ENCODE measurements at places on chromosomes 7 and 10. TPM values are rescaled to one million over a fixed set of nuclear protein-coding genes. Genes with fewer than 3 reads are reported as not detected.
A peak's percentile ranks its signal among the peaks of the same experiment; 100 is the strongest.

DNA sequence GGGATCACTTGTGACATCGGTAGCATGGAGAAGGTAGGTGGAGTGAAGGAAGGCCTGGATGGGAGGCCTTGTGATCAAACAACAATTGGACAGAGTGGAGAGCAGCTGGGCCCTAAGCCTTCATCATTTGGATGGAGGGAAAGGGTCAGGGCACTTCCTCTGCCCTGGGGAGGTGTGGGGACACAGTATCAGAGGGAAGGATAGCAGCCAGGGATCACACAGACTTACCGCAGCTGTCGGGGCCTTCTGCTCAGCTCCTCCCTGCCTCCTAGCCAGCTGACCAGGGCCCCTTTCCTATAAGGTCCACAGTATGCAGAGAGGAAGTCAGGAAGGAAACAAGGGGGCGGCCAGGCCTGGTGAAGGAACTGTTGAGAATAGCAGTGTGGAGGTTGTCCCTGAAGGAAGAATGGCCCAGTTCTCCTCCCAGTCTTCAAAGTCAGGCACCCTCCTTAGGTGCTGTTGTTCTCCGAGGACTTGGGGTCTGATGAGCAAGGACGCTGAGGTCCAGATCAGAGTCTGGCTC lies 62.1 kb downstream of the ABCC2 start:
- no peak for DNase-seq

- peak; percentile 79 for DNase-seq
Observed at GRCh38 chr10:3820255-3820654, 35.2 kb upstream of the KLF6 start.

DNA sequence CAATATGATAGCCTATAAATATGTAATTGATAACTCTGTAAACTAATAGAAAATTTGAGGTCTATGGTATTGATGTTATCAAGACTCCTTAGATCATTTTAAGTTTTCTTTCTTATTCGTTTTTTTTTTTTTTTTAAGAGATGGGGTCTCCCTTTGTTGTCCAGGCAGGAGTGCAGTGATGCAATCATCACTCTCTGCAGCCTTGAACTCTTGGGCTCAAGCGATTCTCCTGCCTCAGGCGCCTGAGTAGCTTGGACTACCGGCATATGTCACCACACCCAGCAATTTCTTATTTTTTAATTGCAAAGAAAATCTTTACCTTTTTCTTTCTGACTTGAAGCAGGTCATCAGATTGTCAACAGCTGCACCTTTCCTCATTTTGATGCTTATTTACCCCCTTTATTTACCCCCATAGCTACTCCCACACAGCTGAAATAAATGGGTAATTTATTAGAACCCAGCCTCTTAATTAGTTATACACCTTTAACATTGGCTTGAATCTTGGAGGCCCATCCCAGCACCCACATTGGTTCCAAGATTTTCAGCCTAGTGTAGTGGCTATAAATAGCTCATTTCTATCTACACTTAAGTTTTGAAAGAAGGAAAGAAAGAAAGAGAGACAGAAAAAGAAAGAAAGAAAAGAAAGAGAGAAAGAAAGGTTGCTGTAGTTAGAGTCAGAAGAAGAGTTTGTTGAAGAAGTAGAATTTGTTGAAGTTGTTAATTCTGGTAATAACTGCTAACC lies 38.3 kb downstream of the ARL4A start:
- no peak for DNase-seq

- DNase-seq, result no peak
Observed at GRCh38 chr10:31215052-31215451, 104.0 kb upstream of the ZEB1 start.

The PRF1 gene
- not detected for total RNA-seq

The HACD1 gene
- total RNA-seq, result 22.1 TPM

- peak; percentile 64 for DNase-seq
Observed at GRCh38 chr7:130986261-130986690, 252.3 kb upstream of the KLF14 start.

- no peak for DNase-seq
Observed at GRCh38 chr10:32295027-32295426, 51.9 kb downstream of the EPC1 start.

The PHYHIPL gene
- total RNA-seq, result not detected

The GIMAP8 gene
- total RNA-seq, result under 0.01 TPM

The ITPRID1 gene
- total RNA-seq, result not detected

GRCh38 chr7:66669088-66669487 lies 40.4 kb downstream of the KCTD7 start:
- no peak for DNase-seq

GRCh38 chr10:105807935-105808587 lies 1167.0 kb downstream of the SORCS3 start:
- DNase-seq, result no peak

DNA sequence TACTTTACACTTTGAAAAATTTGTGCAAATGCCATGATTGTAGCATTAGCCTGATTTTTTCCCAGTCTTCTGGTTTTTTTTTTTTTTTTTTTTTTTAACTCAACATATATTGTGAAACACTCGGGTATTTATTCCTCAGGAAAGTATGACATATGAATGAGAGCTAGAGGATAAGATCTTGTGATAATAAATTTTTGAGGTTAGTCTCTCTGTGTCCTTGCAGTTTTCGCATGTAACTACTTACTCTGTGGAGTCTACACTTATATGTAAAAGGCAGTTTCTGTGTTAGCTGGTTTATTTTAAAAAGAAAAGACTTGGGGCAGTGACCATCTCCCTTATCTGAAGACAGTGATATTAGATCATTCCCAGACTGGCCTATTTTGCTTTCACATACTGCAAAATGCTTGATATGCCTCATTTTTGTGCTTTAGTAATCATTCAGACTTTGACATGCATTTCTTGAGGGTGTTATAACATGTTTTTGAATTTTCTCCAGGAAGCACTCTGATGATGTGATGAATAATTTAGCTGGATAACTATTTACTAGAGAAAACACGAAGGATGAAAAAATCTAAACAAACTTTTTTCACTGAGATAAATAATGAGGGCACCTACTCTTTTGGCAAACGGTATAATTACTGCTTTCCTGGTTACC lies 371.0 kb downstream of the NRG3 start:
- DNase-seq, result no peak

GRCh38 chr7:102444961-102445673 lies 11.7 kb downstream of the ORAI2 start:
- DNase-seq, result no peak

The FERD3L gene
- total RNA-seq, result not detected

DNA sequence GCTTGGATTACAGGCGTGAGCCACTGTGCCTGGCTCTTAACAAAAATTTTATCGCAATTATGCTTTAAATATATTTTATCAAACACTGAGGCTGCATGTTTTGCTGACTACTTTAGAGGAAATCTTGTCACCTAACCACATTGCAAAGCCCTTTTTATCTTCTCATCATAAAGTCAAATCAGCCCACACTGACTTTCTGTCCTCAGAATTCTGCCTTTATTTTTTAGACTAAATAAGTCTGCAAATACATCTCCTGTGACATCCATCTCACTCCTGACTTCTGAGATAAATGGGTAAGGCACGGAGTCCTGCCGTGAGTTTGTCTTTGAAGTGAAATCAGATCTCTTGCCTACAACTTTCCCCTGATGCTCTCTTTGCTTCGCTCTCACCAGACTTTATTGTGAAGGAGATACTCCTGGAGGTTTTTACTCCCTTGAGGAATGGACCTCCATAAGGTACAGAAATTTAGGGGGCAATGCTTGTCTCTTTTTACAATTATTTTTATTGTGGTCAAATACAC lies 23.5 kb upstream of the UCMA start:
- DNase-seq, result no peak

DNA sequence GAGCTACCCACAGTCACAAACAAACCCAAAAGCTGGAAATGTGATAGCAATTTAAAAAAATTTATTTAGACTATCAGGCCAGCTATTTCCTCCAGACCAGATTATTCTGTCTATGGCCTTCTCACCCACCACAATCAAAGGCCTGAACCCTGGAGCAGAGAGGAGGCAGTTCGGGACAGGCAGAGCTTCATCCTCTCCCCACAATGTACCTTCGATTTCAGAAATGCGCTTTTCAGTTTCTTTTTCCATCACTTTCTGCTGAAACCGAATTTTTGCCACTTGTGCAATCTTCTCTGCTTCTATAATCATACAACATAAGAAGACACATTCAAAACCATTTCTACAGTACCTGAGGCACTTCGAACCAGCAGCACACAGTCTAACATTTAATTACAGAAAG lies 29.9 kb downstream of the ERLIN1 start:
- DNase-seq, result no peak

GRCh38 chr7:102287111-102287980 lies 678 bp downstream of the SH2B2 start:
- DNase-seq, result no peak

DNA sequence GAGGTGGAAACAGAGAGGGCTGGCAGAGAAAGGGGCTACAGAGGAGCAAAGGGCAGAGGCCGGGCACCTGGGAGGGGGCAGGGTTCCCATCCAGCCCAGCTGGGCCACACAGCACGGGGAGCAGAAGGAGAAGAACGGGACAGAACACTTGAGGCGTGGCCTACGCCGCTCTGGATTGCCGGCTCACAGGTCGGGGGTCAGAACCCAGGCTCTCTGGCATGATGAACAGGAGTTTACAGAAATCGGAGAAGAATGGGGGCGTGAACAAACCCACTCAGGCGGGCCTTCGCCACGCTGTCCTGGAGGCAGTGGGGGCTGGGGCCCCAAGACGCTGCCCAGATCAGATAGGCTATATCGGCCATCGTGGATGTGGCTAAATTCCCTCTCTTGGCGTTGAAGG lies 362.2 kb upstream of the SHH start:
- DNase-seq, result no peak

- no peak for DNase-seq
Observed at GRCh38 chr10:67471022-67471421, 225.0 kb downstream of the CTNNA3 start.

Data from bronchial epithelial cell (primary cell).